ENCODE measurements at places on chromosomes 3 and 15. TPM values are rescaled to one million over a fixed set of nuclear protein-coding genes. Genes with fewer than 3 reads are reported as not detected.

Gene CD200
- 4.4 TPM for total RNA-seq

Gene CIP2A
- total RNA-seq, result 3.2 TPM

Gene ARNT2
- total RNA-seq, result 11.4 TPM

Gene CCR9
- total RNA-seq, result not detected

Gene ITIH1
- not detected for total RNA-seq

Gene LTF
- total RNA-seq, result 53.5 TPM

Gene UTS2B
- total RNA-seq, result 0.44 TPM

Gene GALNT15
- 9.8 TPM for total RNA-seq

DNA sequence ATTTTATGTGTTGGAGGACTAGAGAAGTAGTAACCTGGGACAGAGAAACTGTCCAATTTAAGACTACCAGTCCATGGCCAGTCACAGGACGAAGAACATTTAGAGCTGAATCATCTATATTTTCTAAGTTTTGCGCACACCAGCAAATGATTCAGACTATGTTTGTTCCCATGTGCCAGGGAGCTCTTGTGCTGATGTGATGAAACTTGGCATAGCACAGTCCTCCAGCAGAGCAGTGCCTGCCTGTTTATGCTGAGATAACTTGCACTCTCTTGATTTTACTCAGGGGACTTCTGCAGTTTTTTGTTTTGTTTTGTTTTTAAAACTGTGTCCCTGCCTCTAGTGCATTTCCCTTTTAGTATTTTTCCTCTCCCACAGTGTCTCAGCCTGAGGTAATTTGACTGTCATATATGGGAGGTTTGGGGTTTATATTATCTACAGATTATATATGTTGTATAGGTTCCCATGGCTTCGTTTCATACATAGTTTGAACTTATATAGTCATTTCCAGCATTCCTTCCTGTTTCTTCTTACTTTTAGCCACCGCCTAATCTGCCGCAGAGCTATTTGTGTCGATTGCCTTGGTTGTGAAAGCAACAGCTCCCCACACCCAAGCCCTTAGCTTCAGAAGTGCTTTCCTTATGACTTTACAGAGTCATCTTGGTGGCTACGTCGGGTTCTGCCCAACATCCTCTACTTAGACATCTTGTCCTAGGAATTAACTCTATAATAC, 45.5 kb downstream of the PPM1L start:
- DNase-seq, result peak; percentile 49

GRCh38 chr3:461006-461405, 264.4 kb downstream of the CHL1 start:
- DNase-seq, result no peak

GRCh38 chr15:69035205-69035917, 20.9 kb downstream of the NOX5 start:
- no peak for DNase-seq

DNA sequence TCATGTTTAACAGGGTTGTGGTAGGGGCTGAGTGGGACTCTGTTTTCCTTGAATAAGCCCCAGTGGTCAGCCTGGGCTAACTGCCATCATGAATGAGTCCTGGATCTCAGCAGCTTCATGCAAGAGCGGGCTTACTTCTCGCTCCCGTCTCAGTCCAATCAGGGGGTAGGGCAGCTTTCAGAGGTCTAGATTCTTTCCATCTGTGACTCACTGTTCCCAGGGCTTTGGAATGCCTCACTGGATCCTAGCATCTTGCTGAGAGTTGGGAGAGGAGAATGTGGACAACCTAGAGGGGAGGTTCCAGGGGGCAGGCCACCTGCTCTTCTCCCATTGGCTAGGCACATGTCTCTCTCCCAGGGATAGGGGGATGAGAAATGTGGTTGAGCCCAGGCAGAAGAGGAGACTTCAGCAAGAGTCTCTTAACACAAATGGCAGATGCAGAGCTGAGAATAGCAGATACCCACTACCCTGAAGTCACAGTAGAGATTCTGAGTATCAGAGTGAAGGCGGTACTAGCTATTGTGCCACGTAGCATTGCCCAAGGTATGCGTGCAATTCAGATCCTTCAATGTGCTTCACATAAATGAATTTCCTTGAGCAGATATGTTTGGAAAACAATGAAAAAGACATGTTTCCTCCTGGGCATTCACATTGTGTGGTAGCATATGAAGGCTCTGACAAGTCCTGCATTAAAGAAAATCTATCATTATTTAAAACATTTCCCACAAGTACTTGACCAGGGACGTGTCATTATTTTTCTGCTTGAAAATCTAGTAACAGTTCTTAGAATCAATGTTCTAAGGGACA, 257.7 kb upstream of the PROK2 start:
- DNase-seq, result no peak

Measured in lower lobe of right lung (tissue), 2 donors.